ENCODE measurements at places on chromosomes 3 and 15.

DNA sequence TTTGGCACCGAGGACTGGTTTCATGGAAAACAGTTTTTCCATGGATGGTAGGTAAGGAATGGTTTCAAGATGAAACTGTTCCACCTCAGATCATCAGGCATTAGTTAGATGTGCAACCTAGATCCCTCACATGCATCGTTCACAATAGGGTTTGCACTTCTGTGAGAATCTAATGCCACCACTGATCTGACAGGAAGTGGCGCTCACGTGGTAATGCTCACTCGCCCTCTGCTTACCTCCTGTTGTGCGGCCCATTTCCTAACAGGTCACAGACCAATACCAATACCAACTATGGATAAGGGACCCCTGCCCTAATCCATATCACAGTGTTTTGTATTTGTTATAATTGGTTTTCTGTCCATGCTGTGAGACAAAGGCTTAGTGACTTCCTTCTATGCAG, 58.9 kb downstream of the SLMAP start:
- DNase-seq, result no peak

DNA sequence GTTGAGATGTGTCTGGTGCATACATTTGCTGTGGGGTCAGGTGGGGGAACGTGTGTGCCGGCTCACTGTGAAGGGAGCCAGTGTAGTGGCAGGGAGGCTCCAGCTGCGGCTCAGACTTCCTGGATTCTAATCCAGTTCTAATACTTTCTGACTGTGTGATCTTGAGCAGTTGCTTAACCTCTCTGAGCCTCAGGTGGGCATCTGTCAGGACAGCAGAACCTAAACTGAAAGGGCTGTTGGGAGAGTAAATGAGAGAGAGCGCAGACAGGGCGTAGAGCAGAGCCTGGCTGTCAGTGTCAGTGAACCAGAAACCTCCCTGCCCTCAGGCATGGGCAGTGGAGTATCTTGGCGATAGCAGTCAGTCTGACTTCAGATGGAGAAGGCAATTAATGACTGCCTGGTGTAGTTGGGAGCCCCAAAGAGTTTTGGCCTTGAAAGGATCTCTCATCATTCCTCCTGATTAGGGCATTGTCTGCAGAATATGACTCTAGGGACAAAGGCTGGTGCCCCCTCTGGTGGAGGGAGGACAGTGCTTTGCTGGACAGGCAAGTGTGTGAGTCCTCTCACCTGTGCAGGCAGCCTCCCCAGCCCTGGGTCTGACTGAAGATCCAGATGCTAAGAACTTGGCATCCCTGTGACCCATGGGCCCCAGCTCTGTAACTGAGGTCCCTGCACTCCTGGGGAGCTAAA, 9.6 kb downstream of the KBTBD13 start:
- no peak for DNase-seq

DNA sequence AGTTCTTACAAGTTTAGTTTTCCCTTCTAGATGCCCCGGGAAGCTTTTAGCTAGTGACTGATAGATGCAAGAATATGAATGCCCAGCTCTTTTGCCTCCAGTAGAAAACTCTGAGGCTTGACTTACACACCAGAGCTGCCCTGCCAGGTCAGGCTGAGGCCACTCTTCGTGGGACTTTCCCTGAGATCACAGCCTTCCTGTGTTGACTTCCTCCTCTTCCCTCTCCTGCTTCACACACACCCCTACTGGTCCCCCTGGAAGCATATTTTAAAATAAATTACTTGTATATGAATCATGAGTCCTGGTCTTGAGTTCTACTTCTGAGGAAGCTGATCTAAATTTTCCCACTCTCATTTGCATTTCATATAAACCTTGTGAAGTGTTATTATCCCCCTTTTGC, 413.7 kb downstream of the PDCD6IP start:
- no peak for DNase-seq

- peak; percentile 77 for DNase-seq
Measured at GRCh38 chr3:141050576-141051442, at the start of gene SPSB4. TSS of gene SPSB4 (plus strand) at chr3:141051347. CDS start at chr3:141066105, 14,758 bp downstream.

DNA sequence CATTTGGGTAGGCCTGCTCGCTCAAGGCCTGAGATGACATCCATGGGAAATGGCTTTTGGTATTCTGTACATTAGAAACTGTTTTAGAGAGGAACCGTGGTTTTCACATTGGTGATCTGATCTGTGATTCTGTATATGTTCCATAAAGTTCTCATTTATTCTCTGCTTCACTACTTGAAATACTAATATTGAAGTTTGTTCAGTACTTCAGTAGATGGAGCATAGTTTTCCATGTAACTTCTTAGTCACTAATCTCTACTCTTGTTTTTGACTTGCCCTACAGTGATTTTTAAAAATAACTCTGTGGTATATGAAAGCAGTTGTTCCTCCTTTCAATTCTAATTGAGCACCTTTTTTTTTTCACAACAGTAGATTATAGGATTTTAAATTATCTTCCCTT, 66.5 kb downstream of the MBNL1 start:
- no peak for DNase-seq

DNA sequence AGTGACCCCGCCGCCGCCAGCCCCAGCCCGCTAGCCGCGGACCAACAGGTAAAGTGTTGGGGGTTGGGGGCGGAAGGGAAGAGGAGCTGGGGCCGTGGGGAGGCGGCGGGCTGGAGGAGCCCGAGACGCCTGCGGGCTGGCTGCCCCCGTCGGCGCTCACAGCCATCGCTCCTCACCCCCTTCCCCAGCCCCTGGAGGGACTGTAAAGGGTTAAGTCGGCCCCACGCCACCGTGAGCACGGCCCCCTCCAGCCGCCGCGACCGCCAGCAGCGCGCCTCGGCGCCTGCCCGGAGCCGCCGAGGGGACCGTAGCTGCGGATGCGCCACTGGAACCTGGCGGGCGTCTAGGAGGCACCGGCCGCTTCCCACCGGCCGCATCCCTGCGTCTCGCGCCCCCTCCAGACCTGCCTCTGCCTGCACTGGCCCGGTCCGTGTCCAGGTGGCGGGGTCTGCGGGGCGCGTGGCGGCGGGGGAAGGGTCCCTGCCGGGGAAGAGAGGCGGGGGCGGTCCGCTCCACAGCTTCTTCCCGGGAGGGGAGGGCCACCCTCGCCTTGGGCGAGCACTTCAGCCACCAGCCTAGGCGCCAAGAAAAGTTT, 522 bp downstream of the MED12L start:
- peak; percentile 55 for DNase-seq

- DNase-seq, result no peak
Measured at GRCh38 chr3:57577801-57578200, 19.3 kb downstream of the ARF4 start.

- DNase-seq, result no peak
Measured at GRCh38 chr3:193997228-193998122, 138.5 kb upstream of the HES1 start.

DNA sequence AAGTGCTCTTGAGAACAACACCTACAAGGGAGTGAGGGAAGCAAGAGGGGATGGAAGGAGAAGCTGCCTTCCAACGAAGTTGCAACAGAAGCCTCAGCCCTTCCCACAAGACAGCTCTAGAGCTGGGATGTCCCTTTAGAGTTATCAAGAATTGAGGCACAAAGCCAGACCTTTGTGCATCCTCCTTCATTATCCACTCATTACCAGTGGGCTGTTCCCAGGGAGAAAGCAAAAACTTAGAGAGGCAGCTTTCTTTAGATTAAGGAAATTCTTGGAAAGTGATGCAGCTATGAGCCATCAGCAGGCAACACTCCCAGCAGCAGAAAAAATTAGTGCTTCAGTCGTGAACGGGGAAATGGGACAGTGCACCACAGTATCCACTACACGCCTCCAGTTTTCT, 10.6 kb upstream of the CD96 start:
- DNase-seq, result no peak

DNA sequence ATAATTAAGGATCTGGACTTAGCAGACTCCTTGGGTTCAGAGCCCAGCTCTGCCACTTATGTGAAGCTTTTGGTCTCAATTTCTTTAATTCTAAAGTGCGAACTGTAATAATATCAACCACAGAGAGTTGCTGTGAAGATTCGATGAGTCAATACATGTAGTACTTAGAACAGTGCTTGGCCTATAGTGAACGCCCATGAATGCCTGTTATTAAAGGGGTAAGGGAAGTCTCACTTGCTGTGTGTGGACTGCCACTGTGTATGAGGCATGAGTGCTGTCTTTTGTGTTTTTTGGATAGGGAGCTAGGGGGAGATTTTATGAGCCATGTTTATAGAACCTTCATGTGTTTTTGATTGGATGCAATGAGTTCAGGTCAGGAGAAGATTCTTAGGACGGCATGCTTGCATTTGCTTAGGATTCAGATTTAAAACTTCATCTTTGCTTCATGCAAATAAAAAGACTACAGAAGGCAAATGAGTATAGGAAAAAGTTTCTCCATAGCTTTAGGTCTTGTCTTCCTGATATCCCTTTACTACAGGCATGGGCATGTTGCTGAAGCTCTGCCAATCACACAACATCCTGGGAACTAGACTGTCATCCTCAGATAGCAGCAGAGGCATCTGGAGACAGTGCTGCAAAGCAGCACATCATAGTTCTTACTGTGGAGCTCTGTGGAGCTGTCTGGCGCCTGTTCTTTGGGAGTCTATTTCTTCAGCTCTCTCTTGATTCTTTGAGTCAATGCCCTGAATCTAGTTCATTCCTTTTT, 50.0 kb downstream of the PLS1 start:
- DNase-seq, result no peak

- DNase-seq, result no peak
Measured at GRCh38 chr3:97970956-97971620, 1.1 kb downstream of the RIOX2 start.

- DNase-seq, result no peak
Measured at GRCh38 chr15:42849836-42850235, 70.7 kb downstream of the TTBK2 start.

GRCh38 chr15:31489801-31490646, 163.4 kb downstream of the KLF13 start:
- DNase-seq, result no peak

DNA sequence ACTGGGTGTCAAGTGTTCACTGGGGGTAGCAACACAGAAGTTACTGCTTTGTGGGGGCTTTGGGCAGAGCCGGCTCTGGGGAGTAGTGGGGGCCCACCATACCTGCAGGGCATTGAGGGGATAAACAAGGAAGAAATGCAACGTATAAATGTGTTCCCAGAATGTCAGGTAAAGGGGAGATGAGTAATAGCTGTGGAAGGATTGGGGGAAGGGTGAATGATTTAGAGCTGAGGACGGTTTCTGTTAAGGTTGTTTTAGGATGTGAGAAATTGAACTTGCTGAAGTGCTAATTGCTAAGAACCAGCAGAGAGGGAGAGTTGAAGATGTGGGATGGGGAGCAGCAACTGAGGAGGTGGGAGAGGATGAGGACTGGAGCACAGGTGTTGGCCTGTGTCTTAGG, 10.7 kb downstream of the SCG5 start:
- no peak for DNase-seq

DNA sequence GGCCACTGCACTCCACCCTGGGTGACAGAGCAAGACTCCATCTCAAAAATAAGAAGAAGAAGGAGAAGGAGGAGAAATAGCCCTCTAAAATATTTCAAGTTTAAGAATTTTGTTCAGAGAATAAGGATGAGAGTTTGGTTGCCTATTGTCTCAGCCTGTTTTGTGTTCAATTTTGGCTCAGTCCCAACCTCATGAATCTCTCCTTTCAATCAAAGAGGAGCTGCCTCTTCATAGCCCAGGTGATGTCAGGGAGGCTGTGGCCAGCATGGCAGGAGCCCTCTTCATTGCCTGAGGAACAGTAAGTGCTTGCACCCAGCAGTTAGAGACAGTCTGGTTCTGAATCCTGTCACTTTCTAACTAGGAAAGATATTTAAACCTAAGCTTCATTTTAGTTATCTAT, 55.0 kb downstream of the BDH1 start:
- no peak for DNase-seq

- DNase-seq, result peak; percentile 63
Measured at GRCh38 chr3:160564949-160565441, 376 bp downstream of the KPNA4 start.

GRCh38 chr15:54364961-54365360, 386.7 kb downstream of the UNC13C start:
- no peak for DNase-seq

- DNase-seq, result no peak
Measured at GRCh38 chr3:197949191-197949777, 706 bp upstream of the RPL35A start.

- no peak for DNase-seq
Measured at GRCh38 chr15:34986771-34987480, 1.2 kb downstream of the ZNF770 start.

DNA sequence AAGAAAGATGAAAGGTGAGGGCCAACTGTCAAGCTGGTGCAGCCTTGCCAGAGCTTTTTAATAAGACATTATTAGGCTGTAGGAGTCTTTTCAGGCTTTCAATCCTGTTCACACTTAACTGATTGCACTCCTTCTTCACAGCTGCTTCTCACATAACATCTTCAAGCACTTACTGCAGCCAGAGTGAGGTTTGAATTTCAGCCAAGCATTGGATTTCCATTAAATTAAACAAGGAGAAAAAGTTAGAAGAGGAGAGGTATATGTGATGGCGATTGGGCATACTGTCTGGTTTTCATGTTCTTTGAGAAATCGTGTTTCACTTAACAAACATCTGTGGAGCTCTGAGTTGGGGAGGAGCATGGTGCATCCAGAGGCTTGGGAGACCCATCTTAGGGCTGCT, 392.8 kb upstream of the LRRC3B start:
- DNase-seq, result no peak

- no peak for DNase-seq
Measured at GRCh38 chr15:63517628-63518027, 13.2 kb downstream of the USP3 start.

- no peak for DNase-seq
Measured at GRCh38 chr3:53616321-53616720, 121.9 kb downstream of the CACNA1D start.

DNA sequence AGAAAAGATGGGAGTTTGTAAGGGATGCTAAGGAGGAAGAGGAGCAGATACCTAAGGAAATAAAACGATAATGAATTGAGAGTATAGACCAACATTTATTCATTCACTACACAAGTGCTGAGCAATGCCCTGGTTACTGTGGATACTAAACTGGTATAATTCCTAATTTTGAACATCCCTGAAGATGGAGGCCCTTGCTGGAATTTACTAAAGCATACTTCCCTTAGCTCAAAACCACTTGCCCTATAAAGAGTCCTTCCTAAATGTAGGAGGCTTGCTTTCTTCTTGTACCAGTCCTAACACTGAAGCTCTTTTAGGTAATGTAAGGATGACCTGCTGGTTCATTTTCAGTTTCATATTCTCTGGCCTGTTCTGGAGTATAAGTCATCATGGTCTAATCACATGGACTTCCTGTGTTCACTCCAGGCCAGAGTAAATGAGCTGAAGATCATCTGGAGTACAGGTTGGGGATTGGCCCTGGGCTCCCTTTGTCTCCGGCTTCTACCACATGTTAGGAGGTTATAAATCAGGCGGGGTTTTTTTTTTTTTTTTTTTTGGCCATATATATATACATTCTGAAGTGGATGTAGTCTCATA, 40.1 kb upstream of the MTMR10 start:
- DNase-seq, result no peak

- DNase-seq, result no peak
Measured at GRCh38 chr15:32953533-32953910, 235.7 kb downstream of the GREM1 start.

- DNase-seq, result no peak
Measured at GRCh38 chr3:177681852-177682251, 484.6 kb upstream of the TBL1XR1 start.

- no peak for DNase-seq
Measured at GRCh38 chr3:25817107-25817506, 27.2 kb downstream of the OXSM start.

GRCh38 chr15:90160781-90161727, 40.1 kb upstream of the SEMA4B start:
- peak; percentile 54 for DNase-seq

Data from NCI-H1105 (cell line).